Left forelimb (tissue), 1 donor: ENCODE measurements at places on chromosomes 6 and 20.

DNA sequence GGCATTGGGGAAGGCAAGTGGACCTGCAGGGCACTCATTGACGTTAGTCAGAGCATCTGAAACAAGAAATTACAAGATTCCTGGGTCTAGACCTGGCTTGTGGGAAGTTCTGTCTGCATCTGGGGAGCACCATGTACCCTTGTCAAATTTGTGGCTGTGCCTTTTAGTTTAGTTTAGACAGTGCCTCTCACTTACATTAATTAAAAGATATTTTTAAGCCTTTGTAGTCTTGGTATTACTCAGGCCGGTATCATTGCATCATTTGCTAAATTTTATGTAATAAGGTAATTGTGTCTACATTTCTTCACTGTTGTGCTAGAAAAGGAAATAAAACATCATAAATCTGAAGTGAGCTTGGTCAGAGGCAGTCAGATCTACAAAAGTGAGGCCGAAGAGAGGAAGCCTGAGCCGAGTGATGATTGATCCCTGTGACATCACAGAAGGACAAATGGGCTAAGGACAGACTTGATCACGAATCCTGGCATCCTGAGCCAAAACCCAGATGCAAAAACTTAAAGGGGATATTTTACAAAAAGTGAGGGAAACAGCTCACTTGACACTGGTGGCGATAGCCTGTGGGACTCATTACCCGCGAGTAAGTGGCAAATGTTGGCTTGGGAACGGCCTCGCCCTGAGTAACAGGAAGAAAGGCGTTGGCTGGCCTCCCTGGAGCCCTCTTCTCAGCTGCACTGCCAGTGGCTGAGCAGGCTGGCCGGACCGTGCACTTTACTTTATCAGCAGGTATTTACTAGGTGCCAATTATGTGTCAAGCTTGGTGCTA lies 106.5 kb downstream of the TCP11 start:
- DNase-seq, result no peak

DNA sequence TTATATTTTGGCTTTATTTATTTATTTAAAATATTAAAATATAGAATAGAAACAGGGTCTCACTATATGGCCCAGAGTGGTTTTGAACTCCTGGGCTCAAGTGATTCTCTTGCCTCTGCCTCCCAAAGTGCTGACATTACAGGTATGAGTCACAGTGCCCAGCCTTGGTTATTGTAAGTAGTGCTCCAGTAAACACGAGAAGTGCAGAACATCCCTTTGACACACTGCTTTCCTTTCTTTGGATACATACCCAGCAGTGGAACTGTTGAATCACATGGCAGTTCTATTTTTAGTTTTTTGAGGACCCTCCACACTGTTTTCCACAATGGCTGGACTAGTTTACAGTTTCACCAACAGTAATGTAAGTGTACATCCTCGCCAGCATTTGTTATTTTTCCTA lies 203.9 kb downstream of the PHF3 start:
- no peak for DNase-seq

GRCh38 chr6:10478187-10479040 lies 42.7 kb upstream of the GCNT2 start:
- DNase-seq, result no peak

- no peak for DNase-seq
Observed at GRCh38 chr20:6770786-6771100, 3.3 kb downstream of the BMP2 start.

- no peak for DNase-seq
Observed at GRCh38 chr6:122620902-122621301, 10.7 kb downstream of the PKIB start.

DNA sequence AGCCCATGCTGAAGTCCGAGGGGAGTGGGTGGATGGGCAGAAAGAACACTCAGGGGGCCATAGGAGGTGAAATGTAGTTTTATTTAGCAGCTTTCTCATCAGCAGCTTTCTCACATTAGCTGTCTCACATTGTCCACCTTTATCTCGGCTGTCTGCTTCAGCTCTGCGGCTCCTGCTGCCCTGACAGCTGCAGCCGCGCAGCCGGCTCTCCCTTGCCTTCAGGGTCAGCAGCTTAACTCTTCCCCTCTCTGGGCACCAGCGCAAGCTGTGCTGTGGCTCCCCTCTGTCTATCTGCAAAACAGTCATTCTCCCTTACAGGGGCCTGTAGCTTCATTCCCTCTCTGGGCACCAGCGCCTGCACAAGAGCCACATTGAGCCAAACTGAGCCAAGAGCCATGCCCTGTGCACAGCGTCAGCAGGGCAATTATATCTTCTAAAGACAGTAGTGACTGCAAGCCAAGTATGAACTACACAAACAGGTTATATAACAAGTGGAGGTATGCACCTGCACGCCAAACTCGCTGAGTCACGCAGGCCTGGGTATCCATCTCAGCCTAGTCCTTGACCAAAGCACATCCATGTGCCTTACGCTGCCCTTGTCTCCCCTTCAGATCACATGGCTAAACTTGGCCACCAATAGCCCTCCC lies 198.8 kb downstream of the EYA2 start:
- no peak for DNase-seq

DNA sequence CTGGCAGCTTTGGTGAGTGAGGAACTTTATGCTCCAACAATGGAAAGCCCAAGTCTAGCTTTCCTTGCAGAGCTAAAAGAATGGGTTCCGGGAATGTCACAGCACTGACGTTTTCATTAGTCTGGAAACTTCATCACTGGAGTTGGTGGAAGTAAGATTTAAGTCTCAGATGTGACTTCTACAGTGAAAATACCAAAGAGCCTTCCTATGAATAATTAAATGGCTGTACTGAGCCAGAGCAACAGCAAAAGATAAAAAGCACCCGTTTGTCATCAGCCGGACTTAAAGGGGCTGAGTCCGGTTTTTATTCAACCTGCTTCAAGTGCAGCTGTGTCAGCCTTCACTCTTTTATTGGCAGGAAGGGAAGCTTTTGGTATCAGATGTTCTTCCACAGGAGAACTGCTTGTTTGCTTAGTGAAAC lies 46.5 kb upstream of the SHLD1 start:
- DNase-seq, result no peak

DNA sequence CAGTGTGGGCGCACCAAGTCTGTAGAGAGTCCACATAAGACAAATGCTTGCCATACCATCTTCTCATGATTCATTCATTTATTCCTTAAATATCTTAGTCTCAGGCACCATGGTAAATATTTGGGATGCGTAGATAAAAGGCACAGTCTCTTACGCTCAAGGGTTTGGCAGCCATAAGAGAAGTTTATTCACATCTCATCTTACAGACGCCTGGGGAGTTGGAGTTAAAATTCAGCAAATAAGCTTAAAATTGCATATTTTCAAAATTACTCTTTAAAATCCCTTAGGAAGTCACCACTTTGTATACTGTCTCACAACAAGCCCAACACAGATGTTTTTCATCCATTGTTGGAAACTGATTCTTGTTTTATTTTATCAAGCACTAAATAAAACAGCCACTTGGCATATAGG lies 363.3 kb downstream of the KIF16B start:
- no peak for DNase-seq

DNA sequence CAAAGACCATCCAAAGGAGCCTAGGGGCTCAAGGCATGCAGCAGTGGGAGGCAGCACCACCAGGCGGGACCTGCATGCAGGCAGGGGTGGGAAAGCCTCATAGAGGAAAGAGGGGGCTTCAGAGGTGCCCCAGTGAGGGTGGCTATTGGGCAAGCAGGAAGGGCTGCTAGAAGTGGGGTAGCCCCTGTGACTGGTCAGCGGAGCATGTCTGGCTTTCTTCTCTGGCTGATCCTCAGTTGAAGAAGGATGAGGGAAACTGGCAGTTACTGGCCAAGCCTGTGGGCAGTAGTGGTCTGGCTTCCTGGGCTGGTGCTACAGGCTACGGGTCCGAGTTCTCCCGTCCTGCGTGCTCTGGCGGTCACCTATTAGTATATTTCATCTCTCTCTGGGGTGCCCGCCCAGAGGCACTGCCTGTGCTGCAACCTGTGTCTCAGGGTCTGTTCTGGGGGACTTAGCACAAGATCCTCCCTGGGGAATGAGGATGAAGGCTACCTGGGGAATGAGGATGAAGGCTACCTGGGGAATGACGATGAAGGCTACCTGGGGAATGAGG lies 35.9 kb upstream of the CST7 start:
- peak; percentile 44 for DNase-seq

DNA sequence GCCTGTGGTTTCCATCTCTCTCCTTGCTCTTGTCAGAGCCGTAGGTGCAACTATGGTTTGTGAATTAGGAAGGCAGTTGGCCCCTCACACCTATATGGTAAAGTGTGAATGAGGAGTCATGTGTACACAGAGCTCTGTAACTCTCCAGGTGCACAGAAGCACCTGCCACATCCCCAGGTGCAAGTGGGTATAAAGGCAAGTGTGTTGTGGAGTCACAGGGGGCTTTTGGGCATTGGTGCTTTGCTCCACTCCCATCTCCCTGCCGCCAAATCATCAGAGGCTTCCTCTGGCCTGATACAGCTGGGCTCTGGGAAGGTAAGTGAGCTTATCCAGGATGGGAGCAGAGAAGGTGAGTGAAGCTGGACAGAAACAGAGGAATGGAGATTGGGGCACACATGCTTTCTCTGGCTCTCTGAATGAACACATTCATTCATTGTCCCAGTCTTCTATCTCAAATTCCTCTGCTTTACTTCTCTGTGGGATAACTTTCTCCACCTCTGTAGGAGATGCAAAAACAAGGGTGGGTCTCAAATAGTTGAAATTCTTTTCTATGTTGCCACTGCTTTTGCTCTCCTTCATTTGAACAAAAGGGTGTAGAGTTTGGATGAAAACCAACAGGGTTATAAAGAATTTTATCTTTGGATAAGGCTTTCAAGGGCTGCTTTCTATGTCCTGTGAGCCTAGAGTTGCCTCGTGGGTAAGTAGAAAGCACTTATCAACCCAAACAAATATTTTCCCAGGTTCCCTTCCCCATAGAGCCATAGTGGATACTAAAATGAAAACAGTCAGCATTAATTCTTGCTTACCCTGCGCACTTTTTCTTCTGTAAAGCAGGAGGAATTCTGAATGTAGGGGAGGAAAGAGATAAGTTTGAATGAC lies 45.0 kb upstream of the RIPOR2 start:
- DNase-seq, result no peak

DNA sequence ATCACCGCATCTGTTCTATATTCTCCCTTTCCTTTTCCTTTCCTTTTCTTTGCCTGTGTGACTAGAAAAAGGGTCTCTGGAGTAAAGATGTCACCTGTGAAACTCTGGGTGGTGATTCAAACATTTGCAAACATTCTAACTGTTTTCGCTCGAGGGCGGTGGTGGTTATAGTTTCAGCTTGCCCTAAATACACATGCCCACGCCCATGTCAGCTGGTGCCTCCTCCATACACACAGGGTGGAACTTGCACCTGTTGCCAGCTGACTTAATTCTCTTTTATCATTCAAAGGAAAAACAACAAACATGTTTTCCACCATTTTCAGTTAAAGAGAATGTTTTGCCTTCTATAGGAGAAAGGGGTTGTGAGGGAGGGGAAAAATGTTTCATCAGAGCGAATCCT lies 381.9 kb upstream of the ARID1B start:
- DNase-seq, result no peak
